ENCODE measurements at places on chromosomes 5 and 9.

DNA sequence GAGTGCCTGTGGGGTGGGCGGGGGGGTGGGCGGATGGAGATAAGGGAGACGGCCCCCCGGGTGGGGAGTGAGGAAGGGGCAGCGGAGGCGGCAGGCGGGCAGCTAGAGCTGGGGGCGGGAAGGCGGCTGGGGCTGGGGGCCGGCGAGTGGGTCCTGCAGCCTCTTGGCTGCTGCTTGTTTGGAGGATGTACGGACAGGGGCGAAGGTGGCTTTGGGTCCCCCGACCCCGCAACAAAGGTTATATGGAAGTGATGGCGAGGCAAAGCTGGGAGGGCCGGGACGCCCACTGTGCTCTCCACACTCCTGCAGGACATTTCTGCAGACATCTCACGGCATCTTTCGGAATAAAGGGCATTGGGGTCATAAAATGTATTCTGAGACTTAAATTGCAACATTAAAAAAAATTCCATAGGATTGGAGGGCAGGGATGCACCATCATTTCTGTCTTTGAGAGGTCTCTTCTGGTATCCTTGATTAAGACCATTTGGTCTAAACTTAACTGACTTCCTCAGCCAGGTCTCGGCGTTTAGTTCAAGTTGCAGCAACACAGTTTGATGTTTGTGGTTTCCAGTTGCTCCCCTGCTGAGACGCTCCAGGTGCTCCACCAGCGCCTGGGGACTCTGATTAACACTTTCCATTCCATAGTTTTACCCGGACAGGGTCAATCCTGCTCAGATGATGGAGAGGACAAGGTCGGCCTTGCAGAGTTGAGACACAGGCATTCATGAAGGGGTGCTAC is 101.6 kb upstream of the SSBP2 start:
- peak; percentile 55 for DNase-seq

- DNase-seq = peak; percentile 16
Measured at GRCh38 chr9:136531904-136532798, 13.7 kb downstream of the NOTCH1 start.

GRCh38 chr5:54990841-54991258 is 5.5 kb upstream of the ESM1 start:
- no peak for DNase-seq

DNA sequence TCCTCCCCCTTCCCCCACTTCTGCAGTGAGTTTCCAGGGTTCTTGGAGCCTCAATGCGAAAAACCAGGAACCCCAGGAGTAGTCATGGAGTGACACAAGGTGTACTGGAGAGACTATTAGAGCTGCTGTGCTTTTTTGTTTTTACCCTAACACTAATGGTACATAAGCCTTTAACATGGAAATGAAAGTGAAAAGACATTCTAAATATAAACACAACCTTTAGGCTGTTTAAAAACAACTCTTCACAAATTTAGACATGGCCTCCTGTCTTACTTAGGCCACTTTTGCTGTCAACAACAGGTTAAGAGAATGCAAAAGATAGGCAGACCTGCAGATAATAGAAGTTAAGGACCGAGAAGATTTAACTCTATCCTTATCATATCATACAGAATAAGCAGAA is 232.2 kb downstream of the DENND1A start:
- no peak for DNase-seq
